ENCODE measurements at places on chromosomes 16 and 17.

DNA sequence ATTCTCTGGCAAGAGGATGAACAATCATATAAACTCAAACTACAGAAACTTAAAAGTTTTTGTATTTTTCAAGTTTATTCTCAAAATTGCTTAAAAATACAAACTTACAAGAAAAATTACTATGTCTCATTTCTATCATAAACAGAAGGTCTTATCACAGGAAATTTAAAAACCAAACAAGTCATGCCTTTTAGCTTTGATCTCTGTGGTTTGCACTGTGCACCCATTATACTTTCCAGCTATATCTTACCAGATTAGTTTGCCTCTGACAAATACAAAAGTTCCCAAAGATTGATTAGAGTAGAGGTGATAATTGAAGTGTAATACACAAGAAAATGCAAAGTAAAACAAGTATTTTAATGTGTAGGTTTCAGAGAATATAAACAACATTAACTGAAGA is 117.4 kb downstream of the MYO1D start:
- DNase-seq: no peak

DNA sequence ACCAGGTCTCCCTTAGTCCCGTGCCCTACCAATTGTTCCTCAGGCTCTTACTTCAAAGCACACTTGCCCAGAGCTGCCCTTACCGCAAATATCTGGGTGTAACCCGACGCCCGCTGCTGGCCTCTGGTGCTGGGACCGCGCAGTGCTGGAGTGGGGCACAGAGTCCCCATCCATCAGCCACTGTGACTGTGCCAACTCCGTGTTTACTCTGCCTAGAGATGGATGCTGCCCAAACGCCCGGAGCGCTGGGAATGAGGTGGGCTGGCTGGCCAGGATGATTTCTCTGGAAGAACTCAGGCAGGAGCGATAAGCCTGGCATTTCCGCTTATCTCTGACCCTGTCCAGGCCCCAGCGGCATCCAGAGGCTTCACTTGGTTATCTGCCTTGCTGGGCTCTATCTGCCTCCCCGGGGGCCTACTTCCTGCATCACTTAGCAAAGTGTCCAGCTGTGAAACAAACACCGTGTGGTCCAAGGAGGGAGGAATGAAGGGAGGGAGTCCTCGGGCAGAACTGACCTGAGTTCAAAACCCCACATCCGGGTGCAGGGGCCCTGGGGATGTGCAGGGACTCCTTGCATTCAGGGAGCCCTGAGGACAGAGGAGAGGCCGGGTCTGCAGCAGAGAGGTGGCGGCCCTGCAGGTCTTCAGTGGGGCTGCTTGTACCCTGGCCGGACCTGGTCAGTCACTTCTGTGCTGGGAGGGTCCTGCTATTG is 9.4 kb upstream of the MYLK3 start:
- DNase-seq: no peak

- DNase-seq: no peak
These were observed 174.6 kb downstream of the WSCD1 start for GRCh38 chr17:6244796-6245195.

DNA sequence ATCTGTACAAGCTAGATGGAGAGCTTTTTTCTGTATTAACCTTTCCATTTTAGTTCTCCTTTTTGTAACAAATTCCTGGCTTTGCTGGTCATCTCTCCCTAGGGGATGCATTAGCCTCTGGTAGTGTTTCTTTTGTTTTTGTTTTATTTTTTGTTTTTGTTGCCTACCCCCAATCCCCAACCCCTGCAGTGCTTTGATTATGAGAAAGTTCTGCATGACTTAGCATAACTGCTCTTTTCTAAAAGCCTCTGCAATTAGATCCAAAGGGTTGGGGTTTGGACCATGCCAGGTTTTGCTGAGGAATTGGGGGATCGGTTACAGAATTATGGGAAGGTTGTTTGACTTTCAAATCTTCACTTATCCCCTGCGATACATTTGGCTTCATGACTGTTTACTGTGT is 98.2 kb downstream of the ADAMTS18 start:
- DNase-seq: no peak

GRCh38 chr17:53949473-53950090 is 126.9 kb downstream of the KIF2B start:
- no peak for DNase-seq

DNA sequence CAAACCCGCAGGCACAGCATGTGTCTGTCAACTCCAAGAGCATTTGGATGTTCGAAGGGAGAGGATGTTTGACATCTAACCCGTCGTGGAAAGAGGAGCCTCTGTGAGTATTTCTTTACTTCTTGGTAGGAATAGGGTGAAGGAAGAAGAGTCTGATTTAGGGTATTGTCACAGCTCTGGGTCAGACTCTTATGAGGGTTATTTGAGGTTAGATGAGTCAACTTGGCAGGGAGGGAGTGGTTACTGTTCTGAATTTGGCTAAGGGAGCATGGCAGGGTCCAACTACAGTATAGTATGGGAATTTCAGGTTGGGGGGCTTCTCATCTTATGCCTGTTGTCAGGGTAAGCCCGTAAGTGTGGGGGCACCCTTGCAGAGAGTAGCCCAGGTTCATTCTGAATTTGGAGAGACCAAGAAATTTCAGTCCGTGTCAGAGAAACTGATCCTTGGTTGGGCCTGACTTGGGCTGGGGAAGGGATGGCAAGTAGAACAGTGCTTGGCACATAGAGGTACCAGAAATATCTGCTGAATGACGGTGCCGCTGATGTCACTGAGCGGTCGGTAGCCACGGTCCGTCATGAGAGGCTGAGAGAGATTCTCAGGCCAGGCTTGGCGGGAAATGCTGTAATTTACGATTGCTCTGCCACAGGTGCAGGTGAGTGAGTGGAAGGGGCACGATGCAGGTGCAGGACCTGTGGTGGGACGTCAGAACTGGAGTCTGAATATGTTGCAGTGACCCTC is 43.2 kb downstream of the MYH3 start:
- DNase-seq: no peak

DNA sequence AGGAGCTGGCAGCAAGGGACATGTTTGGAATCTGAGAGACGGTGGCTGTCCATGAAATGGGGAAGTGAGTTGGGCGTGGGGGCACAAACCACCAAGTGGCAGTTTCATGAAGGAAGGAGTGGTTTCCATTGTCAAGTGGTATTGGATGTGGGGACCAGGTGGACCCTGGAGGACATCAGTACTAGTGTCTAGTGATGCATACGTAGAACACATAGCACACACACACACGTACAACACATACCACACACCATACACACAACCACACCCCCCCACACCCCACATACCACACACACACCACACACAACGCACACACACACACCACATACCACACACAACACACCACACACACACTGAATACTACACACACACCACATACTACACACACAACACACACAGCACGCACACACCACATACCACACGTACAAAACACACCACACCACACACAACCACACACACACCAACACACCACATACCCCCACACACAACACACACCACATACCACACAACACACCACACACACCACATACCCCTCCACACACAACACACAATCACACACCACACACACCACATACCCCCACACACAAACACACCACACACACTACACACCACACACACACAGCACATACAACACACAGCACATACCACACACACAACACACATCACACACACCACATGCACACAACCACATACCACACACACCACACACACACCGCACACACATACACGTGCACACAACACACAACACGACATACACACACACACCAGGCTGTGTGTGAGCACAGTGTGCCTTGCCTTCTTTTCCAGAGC is 41.1 kb upstream of the GSE1 start:
- DNase-seq: no peak

DNA sequence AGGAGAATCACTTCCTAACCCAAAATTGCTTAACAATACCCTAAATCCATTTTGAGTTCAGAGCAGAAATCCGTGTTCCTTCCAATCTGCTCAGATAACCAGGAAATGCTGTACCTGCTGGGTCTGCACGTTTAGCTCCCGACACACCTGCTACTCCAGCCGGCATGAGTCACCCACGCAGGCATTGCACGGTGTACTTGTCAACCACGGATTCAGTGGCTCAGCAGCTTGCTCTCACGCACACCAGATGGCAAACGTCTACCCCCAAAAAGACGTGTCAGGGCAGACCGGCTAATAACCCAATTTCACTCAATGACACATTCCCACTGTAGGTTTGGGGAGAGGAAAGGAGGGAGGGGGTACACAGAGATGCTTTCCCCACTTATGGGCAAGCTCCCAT is 468.1 kb downstream of the SOX9 start:
- peak; percentile 73 for DNase-seq

GRCh38 chr16:84976644-84977400 is 34.5 kb downstream of the ZDHHC7 start:
- no peak for DNase-seq

DNA sequence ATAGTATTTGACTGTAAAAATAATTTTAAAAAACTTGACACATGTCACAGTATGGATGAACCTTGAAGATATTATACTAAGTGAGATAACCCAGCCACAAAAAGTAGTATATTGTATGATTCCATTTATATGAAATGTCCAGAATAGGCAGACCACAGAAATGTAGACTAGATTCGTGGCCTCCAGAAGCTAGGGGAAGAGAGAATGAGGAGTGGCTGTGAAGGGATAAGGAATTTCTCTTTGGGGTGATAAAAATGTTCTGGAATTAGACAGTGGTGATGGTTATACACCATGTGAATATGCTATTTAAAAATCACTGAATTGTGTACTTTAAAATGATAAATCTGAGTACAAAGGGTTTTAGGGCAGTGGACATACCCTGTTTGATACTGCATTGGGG is 253.1 kb upstream of the DYNLRB2 start:
- no peak for DNase-seq

DNA sequence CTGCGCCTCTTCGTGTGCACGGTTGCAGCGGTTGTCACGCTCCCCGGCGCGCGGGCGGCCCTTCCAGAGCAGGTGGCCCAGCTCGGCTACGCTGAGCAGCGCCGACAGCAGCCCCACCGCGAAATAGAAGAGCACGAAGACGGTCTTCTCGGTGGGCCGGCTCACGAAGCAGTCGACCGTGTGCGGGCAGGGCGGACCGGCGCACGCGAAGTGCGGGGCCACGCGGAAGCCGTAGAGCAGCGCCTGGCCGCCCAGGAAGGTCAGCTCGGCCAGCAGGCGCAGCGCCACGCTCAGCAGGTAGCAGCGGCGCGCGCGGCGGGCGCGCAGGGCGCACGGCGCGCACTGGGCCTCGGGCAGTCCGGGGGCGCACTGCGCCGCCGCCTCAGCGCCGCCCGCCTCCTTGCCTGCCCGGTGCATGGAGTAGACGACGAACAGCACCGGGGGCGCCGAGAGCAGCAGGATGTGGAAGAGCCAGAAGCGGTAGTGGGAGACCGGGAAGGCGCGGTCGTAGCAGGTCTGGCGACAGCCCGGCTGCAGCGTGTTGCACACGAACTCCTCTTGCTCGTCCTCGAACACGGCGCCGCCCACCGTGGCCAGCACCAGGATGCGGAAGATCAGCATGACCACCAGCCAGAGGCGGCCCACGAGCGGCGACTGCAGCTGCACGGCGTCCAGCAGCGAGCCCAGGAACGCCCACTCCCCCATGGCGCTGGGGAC is 1.3 kb downstream of the GJD3 start:
- peak; percentile 67 for DNase-seq

GRCh38 chr16:69741951-69742904 is 12.5 kb downstream of the NOB1 start:
- no peak for DNase-seq

DNA sequence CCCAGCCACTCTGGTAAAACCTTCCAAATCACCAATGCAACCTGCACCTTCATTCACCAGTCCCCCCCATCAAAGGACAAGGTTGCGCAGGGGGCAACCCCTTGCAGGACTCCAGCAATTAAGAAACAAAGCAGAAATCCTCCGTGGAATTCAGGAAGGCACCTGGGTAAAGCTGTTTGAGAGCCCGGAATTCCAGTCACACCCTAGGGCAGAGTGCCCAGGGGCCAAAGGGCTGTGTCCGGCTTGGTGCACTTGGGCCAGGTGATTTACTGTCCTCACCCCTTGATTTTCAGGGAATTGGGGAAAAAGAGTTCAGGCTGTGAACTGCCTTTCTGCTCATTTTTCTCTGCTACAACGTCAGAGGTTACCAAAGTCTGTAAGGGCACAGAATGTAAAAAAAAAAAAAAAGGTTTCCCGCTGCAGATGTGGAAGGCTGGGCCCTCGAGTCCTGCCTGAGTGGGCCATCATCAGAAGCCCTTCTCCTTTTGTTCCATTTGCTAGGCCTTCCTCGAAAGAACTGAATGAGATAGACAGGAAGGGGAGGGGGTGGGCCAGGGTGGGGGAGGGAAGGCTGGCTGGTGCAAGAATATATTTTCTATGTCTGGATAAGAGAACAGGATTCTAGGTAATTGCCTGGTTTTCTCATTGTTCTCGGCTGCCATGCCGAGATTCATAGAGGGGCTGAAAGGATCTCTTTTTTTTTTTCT is 266.5 kb upstream of the PSMD7 start:
- DNase-seq: no peak

- no peak for DNase-seq
These were observed 14.1 kb upstream of the ZFPM1 start for GRCh38 chr16:88439016-88439415.

DNA sequence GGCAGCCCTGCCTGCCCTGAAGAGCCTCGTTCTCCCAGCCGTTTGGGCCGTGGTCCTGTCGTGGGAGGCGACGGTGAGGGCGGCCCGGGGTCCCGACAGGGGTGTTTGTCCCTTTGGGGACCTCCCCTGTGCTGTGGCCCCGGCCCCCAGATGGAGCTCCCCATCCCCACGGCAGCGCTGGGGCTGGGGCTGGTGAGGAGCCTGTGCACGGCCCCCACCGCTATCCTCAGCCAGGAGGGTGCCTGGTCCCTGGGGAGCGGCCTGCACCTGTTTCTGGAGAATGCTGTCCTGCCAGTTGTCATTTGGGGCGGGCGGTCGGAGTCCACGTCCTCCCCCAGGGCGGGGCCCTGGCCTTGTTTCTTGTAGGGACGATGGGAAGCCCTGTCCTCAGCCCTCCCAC is 6.6 kb downstream of the CAPN15 start:
- DNase-seq: no peak

DNA sequence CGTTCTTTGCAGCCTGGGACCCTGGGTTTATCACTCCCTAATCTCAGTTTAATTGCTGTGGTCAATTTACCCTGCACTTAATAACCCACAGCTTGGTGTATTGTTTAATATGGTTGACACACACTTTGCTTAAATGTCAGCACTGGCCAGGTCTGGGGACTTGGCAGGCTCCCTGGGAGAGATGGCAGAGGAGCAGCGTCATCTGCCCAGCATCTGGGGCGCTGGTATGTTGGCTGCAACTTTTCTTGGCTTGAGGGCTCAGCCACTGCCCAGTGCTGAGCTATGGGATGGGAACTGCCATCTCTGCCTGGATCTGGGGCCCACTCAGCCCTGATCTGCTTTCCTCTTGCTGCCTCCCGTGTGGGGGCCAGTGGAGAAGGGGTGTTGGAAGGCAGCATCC is 115.7 kb upstream of the IRX3 start:
- no peak for DNase-seq

GRCh38 chr16:46817961-46818360 is 13.0 kb downstream of the C16orf87 start:
- DNase-seq: no peak

GRCh38 chr17:82023447-82024241 is 539 bp downstream of the LRRC45 start:
- DNase-seq: peak; percentile 60

- DNase-seq: peak; percentile 68
These were observed 53.0 kb downstream of the RPA1 start for GRCh38 chr17:1882836-1883235.

- DNase-seq: no peak
These were observed 13.0 kb upstream of the DNAJA2 start for GRCh38 chr16:46986438-46986837.

Data from WERI-Rb-1 (cell line).